ENCODE measurements at places on chromosomes 12 and 14.

DNA sequence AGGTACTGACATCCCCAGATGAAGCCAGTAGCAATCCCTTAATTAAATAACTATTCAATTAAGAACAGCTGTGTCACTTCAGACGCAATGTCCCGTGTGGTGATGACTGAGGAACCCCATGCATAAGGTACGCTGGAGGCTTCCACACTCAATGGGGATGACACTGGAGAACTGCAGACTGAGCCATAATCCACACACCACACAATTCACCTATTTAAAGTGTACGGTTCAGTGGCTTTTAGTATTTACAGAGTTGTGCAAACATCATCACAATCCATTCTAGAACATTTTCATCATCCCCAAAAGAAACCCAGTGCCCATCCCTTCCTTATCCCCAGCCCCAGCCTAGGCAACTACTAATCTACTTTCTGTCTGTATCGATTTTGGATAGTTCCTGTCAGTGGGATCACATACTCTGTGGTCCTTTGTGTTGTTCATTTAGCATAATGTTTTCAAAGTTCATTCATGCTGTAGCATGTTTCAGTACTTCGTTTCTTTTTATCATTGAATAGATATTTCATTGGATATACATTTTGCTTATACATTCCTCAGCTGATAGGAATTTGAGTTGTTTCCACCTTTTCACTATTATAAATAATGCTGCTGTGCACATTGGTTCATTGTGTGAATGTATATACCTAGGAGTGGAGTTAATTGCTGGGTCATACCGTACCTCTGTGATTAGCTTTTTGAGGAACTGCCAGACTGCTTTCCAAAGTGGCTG lies 61.1 kb downstream of the NINJ2 start:
- DNase-seq: no peak

GRCh38 chr12:31578632-31579031 lies 12.3 kb downstream of the DENND5B start:
- DNase-seq: no peak

GRCh38 chr14:36111822-36112583 lies 64.5 kb downstream of the PTCSC3 start:
- no peak for DNase-seq

- peak; percentile 37 for DNase-seq
These were observed 43.4 kb downstream of the RNF34 start for GRCh38 chr12:121443193-121443870.

DNA sequence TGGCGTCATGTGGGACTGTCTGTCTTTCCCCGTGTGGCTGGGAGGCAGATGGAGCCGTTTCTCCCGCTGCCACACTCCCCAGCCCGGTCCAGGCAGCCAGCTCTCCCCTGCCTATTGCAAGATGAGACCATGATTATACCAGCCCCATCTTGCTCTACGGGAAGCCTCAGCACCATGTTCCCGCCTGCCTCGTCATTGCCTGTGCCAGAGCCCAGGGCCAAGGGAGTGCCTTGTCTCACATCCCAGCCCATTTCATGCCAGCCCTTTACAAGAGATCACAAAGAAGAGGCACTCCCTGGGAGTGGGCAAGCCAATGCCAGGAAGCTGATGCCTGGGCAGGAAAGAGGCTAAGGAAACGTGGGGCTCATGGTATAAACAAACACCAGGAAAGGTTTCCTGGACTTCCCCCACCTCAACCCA lies 23.9 kb downstream of the GPR68 start:
- no peak for DNase-seq

DNA sequence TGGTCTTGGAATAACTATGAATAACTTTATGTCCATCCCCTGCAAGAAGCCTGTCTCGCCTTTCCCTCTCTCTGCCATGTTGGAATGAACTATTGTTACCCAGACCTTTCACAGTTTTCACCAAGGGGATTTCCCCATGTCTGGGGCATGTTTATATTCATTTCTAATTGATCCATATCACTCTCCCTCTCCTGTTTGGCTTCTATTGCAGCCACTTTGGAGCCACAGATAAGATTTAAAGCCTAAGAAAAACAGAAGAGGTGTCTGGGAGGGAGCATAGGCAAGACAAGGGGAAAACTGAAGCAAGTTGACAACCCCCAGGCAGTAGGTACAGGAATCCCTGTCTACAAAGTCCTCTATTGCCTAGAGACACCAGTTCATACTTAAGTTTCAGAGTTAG lies 41.0 kb upstream of the FOXJ2 start:
- no peak for DNase-seq

GRCh38 chr12:39227218-39227617 lies 215.7 kb downstream of the KIF21A start:
- no peak for DNase-seq

DNA sequence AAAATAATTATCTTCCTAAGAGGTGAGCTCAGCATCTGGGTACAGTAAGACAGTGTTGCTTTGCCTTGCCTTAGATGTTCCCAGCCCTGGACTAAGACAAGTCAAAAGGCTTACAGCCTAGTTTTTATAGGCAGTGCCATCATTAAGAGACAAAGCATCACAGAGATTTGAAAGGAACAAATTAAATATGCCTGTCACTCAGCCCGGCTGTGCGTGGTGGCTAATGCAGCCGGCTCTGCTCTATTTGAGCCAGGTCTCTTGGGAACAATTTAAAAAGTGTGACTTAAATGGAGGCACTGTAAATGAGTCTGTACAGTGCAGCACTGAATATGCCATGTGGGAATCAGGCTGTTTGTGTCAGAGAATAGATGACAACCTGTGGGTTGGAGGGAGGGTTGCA lies 1687.4 kb upstream of the FLRT2 start:
- DNase-seq: no peak

- DNase-seq: no peak
These were observed 6.8 kb upstream of the UNC119B start for GRCh38 chr12:120703311-120703942.

GRCh38 chr14:92317511-92317910 lies 5.5 kb upstream of the SLC24A4 start:
- no peak for DNase-seq

GRCh38 chr14:75181293-75182062 lies 5.1 kb upstream of the TMED10 start:
- no peak for DNase-seq

DNA sequence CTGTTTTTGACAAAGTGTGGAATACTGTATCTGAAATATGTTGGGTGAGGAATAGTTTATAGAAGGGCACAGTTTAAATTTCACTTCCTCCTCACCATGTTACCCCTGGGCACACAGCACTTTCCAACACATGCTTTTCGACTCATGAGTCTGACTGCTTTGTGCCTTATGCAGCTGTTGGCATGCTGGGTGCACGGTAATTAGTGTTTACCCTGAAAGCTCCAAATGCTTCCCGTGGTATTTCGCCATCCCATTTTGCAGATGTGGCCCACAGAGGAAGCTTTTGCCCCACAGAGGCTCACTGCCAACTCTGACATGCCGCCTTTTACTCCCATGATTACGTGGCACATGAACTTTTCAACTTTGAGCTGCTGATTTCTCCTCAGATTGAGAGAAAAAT lies 168.6 kb downstream of the PRKCH start:
- DNase-seq: no peak

- DNase-seq: no peak
These were observed 418.2 kb downstream of the ZFP36L1 start for GRCh38 chr14:68374682-68375081.

GRCh38 chr14:75822522-75823141 lies 159.2 kb downstream of the TGFB3 start:
- no peak for DNase-seq

- no peak for DNase-seq
These were observed 32.0 kb downstream of the ANAPC7 start for GRCh38 chr12:110371408-110372055.

- DNase-seq: no peak
These were observed 48.7 kb downstream of the PPFIBP1 start for GRCh38 chr12:27572486-27573255.

DNA sequence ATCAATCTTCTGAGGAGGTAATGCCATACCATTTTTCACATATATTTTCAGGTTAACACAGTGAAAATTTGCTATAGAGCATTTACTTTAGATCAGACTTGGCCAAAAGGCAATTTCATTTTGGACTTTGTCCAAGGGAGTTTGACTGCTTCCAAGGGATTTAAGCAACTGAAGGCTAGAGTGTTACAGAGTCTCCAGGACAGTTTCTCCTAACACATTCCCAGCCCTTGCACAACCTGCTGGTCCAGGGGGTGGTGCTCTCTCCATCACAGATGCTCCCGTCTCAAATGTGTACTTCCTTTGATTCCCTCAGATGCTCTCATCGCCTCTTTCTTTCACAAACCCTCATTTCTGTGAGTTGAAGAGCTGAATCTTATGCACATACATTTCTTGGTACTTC lies 143.1 kb downstream of the TPH2 start:
- no peak for DNase-seq

DNA sequence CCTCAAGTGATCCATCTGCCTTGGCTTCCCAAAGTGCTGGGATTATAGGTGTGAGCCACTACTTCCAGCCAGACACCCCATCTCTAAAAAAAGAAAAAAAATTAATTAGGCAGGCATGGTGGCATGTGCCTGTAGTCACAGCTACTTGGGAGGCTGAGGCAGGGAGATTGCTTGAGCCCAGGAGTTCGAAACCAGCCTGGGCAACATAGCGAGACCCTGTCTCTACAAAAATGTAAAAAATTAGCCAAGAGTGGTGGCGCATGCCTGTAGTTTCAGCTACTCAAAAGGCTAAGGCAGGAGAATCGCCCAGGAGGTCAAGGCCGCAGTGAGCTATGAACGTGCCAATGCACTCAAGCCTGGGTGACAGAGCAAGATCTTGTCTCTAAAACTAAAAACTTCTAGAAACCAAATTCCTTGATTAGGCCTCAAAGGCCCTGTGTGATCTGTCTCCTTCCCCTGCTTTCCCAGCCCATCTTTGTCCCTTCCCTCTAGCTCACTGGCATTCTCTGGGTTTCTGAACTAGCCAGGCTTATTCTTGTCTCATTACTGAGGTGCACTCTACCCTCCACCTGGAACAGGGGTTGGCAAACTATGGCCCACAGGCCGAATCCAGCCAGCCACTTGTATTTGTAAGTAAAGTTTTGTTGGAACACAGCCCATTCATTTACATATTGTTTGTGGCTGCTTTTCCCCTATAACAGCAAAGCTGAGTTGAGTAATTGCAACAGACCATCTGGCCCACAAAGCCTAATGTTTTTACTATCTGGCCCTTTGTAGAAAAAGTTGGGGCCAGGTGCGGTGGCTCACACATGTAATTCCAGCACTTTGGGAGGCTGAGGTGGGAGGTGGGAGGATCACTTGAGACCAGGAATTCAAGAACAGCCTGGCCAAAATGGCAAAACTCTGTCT lies 17.2 kb upstream of the TPCN1 start:
- DNase-seq: no peak

DNA sequence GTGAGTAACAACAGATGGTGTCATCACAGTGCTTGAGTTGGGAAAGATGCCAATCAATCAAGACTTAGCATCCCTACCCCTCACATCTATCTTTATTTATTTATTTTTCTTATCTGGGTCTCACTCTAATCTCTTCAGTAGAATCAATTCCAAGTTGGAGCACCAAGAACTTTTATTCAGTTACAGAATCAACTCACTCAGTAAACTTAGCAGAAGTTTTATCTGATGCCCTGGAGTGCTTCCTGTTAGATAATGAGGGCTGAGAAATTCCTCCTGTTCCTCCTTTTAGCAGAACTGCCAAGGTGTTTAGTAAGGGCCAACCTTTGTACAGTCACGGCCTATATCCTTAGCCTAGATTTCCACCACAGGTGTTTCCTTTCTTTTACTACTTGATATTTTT lies 11.3 kb upstream of the SLC5A8 start:
- DNase-seq: no peak

- DNase-seq: no peak
These were observed 24.6 kb upstream of the NUDT14 start for GRCh38 chr14:105205673-105206208.

- DNase-seq: no peak
These were observed 18.0 kb upstream of the DLK1 start for GRCh38 chr14:100708425-100709288.

- no peak for DNase-seq
These were observed 16.1 kb upstream of the P2RX7 start for GRCh38 chr12:121116318-121117225.

DNA sequence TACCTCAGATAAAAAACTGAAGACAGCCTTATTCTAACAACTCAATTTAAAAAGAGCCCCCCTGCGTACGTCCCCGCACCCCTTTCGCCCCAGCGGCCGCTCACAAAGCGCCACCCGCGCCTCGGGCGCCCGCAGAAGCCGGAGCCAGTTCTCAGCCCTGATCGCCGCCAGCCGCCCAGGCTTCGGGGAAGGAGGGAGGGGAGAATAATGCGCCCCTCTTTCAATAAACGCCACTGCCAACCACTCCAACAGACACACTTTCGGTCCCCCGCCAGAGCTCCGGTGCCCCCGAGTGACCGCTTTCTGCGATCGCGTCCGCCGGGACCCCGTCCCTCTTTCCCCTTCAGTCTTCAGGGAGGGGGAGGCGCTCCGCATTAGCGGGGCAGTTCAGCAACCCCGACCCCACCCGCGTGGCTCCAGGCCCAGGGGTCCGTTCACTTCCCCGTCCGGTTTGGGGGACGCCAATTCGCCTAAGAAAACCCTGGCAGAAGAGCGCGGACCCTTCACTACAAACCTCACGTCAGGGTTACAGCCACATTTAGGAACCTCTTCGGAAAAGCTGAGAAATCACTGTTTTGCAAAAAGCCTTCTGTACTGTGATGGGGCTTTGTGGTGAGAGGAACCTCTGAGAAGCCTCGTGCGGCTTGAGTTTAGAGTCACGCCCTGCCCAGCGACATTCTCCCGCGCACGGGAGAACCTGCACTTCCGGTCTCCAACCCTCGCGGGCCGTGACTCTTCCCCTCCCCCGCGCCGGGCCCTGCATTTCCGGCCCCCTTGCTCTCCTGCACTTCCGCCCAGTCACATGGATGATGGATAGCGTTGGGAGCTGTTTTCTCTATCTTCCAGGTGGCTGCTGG lies 18.7 kb downstream of the FOXG1 start:
- DNase-seq: no peak

DNA sequence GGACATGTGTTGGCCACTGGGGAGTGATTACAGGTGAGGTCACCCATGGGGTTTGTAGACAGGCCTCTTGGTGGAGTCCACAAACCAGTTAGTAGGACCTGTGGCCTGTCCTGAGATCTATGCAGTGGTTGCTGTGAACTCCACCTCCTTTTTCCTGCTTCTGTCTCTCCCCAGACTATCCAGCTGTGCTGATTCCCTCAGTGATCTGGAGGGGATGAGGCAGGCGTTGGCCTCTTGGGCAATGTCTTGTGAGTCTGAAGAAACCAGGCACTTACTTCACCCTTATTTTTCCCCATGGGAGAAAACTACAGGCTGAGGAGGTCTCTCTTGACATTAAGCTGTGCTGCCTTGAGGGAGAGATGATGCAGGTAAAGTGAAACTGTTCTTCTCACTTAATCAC lies 257.2 kb upstream of the PRICKLE1 start:
- no peak for DNase-seq

Data from activated T-helper 1 cell treated with anti-CD3 and anti-CD28 coated beads, Interleukin-2, amount 50 U/mL, for 16 hours (primary cell).